ENCODE measurements at places on chromosomes 6 and 20.

GRCh38 chr6:138468320-138469015, 30.8 kb downstream of the NHSL1 start:
- DNase-seq: no peak

DNA sequence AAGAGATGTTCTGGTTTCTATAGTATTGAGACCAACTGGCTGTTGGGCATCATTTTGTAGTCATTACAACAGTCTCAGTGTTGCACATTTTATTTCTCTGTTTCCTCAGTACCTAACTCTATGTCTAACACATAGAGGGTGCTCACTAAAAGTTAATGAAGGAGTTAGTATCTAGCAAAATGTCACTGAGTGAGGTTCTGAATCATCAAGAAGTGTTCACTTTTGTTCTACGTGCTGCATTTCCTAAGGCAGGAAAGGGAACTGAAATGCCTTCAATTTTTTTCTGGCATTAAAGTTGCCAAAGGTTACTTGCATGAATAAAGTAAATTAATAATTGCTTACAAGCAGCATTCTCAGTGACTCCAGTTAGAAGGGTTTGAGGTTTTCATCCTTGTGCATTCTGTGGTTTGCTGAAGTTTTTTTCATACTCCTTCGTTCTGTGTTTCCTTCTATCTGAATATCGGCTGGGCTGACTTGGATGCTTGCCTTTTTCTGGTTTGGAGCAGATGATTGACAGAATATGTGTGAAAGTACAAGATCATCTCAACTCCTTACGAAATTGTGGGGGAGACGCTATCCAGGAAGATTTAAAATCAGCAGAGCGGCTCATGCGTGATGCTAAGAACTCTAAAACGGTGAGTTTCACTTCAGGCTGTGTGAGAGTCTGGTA, 114.5 kb upstream of the SCGN start:
- DNase-seq: peak; percentile 13

- peak; percentile 15 for DNase-seq
These were observed 110.0 kb downstream of the QRSL1 start for GRCh38 chr6:106739387-106739786.

DNA sequence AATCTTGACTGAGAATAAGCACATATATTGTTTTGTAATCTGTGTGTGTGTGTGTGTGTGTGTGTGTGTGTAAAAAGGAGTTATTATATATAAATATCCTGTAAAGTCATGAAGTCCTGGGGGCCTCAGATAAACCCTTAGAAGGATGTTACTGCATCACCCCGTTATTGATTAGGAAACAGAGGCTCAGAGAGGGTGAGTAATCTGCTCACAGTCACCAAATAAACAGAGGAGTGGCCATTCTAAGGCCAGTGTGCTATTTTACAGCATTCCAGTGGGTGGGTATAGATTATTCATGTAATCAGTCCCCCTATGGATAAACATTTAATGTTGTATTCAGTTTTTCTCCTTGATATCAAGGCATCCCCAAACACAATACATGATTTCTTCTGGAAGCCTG, 87.1 kb downstream of the CDC5L start:
- DNase-seq: no peak

Measured in nucleus accumbens (tissue), 56 donors.